ENCODE measurements at places on chromosomes 11 and 22.

- no peak for DNase-seq
Observed at GRCh38 chr11:43576320-43576802, 104.2 kb upstream of the HSD17B12 start.

DNA sequence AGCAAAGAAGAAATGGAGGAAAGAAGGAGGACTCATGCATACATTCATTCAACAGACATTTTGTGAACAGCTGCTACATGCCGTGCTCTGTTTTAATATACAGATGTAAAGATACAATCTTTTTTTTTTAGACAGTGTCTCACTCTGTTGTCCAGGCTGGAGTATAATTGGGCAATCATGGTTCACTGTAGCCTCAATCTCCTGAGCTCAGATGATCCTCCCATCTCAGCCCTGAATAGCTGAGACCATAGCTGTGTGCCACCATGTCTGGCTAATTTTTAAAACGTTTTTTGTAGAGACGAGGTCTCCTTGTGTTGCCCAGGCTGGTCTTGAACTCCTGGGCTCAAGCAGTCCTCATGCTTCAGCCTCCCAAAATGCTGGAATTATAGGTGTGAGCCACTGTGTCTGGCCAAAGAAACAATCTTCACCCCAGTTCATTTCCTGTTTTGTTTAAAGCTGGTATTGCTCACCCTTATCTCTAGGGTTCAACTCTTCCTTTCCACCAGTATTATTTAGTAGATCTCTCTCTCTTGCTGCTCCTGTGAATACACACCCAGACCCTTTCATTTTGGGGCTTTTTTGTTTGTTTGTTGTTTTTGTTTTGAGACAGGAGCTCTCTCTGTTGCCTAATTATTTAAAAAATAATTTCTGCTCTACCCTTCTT lies 69.8 kb downstream of the RNF169 start:
- no peak for DNase-seq

- DNase-seq, result no peak
Observed at GRCh38 chr22:33687464-33687863, 232.8 kb downstream of the LARGE1 start.

DNA sequence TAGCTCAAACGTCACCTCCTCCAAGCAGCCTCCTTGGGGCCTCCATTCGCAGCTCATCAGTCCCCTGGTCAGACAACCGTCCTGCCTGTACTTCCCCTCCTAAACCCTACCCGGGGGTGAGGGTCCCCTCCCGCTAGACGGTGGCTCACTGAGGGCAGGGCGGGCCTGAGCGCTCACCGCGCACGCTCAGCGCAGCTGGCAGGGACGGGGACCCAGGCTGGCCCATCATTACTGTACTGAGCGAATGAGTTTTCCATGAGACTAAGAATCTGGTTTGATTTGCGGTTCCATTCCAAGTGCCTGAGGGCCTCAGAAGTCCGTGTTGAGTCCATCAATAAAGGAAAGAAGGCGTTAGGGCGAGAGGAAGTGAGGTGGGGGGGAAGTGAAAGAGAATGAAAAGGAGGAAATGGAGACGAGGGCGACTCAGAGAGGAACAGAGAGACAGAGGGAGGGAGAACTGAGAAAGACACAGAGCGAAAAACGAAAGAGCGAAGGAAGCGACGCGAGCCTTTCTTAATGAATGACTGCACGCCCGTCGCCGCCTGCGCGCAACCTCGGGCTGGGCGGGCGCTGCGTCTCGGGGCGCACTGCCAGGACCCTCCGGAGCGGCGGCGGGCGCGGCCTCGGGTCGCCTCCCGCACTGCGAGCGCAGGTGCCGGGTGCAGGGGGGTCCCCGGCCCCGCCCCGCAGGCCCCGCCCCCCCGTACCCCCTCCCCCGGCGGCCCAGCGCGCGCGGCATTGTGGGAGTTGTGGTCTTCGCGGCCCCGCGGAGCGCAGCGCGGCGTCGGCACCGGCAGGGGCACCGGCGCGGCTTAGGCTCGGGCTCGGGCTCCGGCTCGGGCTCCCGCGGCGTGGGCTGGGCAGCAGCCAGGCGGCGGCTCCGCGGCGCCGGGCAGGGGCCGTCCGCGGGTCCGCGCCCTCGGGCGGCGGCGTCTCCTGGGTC lies at the start of gene ASPHD2:
ASPHD2 (plus strand) TSS at position 746 of the 943 bp plus-strand sequence. CDS start 4,356 bp downstream, outside the sequence.
- DNase-seq, result peak; percentile 87
